Suppressor macrophage treated with lipopolysaccharide for 4 hours (primary cell): ENCODE measurements at places on chromosomes 2 and 18.

- DNase-seq = peak; percentile 34
Measured at GRCh38 chr18:37694516-37694915, 128.9 kb upstream of the CELF4 start.

DNA sequence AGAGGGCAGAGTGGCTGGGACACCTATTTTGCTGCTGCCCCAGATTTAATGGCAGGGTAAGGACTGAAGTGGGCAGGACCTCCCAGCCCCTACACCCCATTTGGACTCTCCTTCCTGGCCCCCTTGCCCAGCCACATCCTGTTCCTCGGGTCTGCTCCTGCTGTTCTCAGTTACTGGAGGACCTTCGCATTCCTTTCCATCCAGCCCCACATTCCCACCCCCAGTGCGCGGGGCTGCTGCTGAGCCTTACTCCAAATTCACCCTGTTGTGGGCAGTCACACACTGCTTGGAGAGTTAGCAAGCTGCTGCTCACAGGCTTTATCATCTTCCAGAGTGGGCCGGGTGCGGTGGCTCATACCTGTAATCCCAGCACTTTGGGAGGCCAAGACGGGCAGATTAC is 75.2 kb upstream of the SLC14A2 start:
- no peak for DNase-seq

- no peak for DNase-seq
Measured at GRCh38 chr2:181130686-181131085, 150.3 kb downstream of the UBE2E3 start.

DNA sequence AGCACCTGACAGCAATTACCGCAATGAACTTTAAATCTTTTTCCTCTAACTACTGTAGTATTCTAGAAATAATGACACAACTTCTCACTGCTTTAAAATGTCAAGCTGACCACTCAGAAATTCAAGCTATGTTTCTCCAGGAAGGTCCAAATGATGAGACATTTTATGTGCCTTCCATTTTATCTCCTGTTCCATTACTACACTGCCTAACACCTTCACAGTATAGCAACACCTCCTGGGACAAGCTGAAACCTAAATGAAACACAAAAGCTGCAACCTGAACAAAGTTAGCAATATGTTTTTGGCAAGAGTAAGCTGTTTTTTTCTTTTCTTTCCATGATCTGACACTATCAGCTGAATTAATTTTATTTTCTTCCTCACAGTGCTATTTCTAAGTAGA is 81.9 kb downstream of the IKZF2 start:
- DNase-seq = no peak

- DNase-seq = no peak
Measured at GRCh38 chr2:128451084-128452023, 132.7 kb upstream of the HS6ST1 start.

DNA sequence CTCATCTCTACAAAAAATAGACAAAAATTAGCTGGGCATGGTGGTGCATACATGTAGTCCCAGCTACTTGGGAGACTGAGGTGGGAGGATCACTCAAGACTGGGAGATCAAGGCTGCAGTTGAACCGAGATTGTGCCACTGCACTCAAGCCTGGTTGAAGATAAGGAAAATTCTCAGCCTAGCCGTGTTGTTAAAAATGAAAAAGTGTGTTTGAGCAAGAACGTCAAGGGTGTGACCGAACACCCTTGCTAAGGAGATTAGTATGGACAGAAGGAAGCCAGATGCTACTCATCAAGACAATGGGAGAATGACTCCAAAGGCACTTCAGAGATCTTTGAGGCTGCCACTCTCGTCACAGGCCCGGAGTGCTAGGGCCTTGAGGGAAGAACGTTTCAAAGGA is 70.0 kb upstream of the NDUFV2 start:
- DNase-seq = no peak

- DNase-seq = no peak
Measured at GRCh38 chr18:30527226-30527625, 515.3 kb downstream of the DSC3 start.

DNA sequence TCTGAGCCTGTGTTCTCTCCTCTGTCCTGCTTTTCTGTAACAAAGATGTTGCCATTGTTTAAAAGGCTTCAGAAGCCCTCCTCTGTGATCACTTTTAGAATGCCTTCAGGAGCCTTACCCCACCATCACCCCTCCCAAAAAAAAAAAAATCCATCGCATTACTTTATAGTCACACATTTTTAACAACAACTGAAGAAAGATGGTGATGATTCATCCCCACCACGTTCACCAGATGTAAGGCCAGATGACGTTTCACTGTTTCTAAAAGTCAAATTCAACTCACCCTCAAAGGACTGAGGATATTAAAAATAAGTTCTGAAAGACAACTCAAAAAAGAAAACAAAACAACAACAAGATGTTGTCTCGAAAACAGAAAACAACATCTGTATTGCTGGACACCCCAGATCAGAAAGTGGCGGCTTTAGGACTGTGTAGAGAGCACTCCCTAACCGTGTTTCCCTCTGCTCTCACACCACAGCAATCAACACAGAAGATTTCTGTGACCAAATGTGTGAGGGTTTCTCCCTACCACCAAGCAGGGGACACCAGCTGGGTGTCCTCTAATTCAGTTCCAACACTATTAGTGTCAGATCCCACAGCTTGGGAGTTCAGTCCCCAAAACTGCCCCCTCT is 61.9 kb upstream of the CREB1 start:
- DNase-seq = peak; percentile 42

DNA sequence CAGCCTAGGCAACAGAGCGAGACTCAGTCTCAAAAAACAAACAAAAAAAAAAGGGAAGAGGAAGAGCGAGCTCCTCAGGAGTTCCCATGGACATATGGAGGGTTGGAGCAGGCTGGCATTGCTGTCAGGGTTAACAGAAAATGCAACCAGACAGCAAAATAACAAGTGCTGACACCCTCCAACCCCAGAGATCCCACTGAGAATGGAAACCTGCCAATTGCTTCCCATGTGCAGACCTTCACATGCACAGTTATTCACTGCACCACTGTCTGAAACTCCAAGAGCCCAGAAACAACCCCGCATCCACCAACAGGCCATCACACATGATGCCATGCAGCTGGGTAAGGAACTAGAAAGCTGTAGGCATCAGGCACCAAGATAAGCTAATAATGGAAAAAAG is 43.5 kb downstream of the TFCP2L1 start:
- no peak for DNase-seq

DNA sequence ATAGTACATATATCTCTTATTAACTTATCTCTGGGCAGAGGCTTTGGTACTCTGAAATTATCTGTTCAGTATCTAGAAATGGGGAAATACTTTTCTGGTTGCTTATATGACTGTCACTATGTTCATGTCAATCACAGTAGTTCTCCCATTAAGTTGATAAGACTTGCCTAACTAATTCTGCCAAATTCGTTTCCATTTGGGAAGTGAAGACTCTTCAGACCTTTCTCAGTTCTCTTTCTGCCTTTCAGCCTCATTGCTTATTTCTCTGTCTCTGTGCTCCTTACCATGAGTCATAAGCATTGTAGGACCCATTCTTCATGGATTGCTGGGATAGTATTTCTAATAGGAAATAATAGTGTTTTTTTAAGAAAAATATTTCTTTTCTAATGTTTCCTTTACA is 113.5 kb downstream of the PHLPP1 start:
- DNase-seq = peak; percentile 61

DNA sequence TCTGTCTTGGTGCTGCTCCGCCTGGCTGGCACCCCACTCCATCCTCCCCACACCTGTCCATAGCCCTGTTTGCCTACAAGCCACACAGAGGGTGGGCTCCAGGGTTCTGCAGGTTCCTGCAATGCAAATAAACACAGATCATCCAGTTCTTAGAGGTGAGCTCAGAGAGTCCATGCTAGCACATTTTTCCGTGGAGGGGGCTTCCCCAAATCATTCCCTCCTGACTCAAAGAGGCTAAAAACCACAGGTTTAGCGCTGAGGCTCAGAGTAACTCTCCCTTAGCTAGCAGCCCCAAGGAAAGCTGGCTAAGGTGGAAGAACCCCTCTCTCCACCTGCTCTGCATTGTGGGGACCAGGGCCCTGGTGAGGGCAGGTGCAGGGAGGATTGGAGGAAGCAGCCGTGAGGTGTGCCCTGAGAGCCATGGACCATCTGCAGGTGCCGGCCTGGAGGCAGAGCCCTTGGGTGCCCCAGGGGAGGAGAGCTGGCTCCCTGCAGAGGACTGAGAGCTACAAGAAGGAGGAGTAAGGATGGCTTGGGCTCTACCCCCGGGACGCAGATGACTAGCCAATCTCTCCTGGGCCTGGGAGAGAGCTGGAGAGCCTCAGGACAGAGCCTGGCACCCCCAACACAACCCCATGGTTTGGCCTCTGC is 23.8 kb upstream of the TEX44 start:
- DNase-seq = no peak

DNA sequence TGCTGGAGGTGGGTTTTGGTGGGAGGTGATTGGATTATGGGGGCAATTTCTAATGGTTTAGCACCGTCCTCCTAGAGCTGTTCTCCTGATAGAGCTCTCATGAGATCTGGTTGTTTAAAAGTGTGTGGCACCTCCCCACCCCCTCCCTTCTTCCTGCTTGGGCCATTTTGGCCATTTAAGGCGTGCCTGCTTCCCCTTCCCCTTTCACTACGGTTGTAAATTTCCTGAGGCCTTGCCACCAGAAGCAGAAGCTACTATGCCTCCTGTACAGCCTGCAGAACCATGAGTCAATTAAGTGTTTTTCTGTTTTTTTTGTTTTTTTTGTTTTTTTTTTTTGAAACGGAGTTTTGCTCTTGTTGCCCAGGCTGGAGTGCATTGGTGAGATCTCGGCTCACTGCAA is 335.7 kb upstream of the HS6ST1 start:
- peak; percentile 79 for DNase-seq

DNA sequence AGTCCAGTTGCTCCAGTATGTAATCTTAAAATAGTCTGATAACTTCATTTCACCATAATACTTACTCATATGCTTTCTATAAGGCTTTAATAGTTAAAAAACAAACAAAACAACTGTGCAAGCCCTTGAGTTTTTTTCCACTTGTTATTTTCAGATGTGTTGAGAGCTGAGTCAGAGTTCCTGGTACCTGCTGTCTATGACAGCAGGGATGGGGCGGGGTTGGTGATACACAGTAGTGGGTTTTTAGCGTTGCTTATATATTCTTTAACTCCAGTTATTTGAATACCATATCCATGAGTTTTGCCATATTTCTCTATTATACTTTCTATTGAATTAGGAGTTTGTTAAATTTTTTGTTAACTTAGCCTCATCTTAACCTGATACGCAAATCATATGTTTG is 5.0 kb downstream of the NAPG start:
- DNase-seq = no peak

GRCh38 chr2:46669996-46670793 is 190.8 kb downstream of the TMEM247 start:
- no peak for DNase-seq

DNA sequence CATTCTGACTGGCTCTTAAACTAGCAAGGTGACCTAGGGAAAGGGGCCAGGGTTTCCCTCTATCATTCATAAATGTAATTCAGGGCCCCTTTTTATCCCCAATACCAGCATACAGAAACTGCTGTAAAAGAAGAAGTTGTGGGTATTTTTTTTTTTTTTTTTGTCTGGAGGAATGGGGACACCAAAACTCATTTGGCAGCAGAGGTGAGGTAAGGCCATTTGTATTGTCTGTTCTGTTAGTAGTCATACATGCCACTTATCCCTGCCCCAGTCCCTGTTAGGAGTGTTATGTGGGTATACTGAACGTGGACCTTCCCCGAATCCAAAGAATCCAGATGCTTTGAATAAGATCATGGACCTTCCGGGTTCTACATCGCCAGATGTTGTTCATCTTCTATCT is 1.7 kb downstream of the SEPTIN2 start:
- DNase-seq = peak; percentile 53
